Fibroblast of skin of right biceps (primary cell): ENCODE measurements at places on chromosomes 1 and 21.

GRCh38 chr1:22877980-22878379, 94.7 kb downstream of the LACTBL1 start:
- peak; percentile 20 for DNase-seq

- peak; percentile 11 for DNase-seq
Observed at GRCh38 chr1:167057241-167057688, 32.9 kb downstream of the GPA33 start.

- no peak for DNase-seq
Observed at GRCh38 chr1:84121360-84121759, 22.7 kb upstream of the PRKACB start.

GRCh38 chr1:113389359-113389952, 859 bp upstream of the MAGI3 start:
- no peak for DNase-seq

DNA sequence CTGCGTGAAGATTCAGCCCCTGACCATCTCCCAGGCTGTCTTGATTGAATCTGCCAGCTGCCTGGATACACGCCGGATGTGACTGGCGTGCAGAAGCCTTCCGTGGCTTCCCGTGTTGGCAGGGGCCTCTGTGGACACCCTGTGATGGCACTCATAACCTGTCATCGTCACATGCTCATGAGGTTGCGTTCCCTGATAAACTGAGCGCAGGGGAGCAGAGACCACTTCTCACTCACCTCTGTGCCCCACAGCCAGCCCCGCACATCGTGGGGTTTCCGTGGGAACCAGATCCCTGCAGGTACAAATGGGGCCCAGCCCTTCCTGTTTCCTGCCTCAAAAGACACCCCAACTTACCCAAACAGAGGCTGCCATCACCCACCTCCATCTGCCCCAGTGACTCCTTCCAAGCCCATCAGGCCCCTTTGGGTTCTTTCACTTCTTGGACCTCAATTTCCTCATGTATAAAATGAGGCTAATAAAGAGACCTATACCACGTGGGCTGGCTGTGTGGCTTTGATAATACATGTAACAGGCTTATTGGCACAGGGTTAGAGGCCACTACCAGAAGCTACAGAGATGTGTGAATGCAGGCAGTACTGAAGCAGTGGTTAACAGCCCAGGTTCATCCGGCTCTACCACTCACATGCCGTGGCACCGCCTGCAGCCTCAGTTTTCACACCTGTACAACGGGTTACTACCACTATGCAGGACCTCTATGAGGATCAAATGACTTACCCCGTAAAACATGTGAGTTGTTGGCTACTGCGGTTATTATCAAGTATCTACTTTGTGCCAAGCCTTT, 23.6 kb downstream of the HTR6 start:
- DNase-seq = no peak

GRCh38 chr1:27045973-27046558, 33.4 kb upstream of the TENT5B start:
- DNase-seq = peak; percentile 54

GRCh38 chr21:26445440-26445839, 127.6 kb downstream of the CYYR1 start:
- peak; percentile 87 for DNase-seq

DNA sequence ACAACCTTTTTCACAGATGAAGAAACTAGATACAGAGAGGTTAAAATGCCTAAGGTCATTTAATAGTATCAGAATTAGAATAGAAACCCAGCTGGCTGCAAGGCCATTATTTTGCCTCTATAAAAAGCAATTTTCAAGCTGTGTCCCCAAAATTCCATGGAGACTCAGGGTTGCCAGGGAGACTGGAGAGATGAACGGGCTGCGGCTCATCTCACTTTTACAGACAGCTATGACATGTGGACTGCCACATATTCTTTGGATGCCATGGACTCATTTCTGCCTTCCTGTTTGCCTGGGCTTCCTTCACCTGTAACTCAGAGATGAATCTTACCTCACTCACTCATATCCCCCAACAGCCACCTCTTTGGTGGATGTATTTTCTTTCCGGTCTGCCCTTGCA, 17.0 kb downstream of the TOR1AIP2 start:
- no peak for DNase-seq

- DNase-seq = no peak
Observed at GRCh38 chr1:206971029-206971655, 882 bp upstream of the FCAMR start.

DNA sequence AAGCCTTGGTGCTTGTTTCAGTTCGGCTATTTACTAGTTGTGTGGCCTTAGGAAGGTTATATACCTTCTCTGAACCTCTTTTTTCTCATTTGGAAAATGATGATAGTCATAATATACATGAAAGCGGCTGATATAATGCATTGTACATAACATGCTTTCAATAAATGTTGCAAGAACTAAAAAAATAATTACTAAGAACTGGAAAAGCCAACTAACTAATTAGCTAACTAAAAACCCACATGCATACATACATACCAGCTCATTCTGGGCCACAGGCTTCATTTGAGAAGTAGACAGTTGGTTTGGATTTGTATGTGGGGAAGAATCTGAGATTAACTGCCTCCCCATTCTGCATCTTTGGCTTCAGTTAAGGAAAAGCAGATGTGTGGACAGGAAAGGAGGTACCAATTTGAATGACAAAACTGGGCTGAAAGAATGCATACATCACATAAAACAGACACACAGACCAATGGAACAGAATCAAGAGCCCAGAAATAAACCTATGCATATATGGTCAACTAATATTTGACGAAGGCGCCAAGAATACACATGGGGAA, 217.9 kb downstream of the TM2D1 start:
- DNase-seq = peak; percentile 5

- DNase-seq = no peak
Observed at GRCh38 chr1:938711-939489, 15.2 kb downstream of the SAMD11 start.

- no peak for DNase-seq
Observed at GRCh38 chr1:93694039-93694438, 12.4 kb upstream of the BCAR3 start.

DNA sequence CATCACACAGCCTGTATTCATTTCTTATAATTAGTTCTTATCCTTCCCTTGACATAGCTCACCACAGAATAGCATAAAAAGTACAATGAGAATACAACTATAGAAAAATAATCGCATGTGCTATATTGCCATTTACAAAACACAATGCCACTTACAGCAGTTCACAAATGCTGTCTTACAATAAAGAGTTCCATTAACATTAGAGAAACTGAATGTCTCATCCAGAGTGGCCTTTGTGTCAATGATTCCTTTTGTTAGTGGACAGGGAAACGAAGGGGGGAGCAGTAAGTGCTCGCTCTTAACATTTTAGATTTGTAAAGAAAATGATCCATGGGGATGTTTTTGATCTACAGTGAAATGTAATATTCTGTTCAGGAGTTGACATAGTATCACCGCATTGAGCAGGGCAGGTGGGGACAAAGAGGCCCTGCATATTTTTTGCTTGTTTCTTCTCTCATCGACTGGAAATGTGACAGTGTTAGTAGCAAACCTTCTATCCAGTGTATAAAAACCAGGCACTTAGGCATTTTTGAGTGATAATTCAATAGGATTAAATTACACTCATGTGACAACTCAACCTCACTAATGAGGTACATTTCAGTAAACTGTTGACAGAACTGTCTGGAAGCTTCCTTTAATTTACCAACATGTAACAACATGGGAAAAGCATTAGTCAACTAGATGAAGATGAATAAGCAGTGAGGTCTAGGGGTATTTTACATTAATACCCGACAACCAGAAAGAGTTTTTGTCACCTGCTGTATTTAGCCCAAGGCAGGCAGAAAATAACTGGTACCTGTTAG, 35.6 kb upstream of the RRP15 start:
- no peak for DNase-seq

- peak; percentile 27 for DNase-seq
Observed at GRCh38 chr1:53697721-53698383, 41.1 kb downstream of the GLIS1 start.

GRCh38 chr1:68174738-68175113, 57.6 kb downstream of the WLS start:
- peak; percentile 73 for DNase-seq

GRCh38 chr1:6014130-6014999, 22.1 kb upstream of the NPHP4 start:
- DNase-seq = no peak

DNA sequence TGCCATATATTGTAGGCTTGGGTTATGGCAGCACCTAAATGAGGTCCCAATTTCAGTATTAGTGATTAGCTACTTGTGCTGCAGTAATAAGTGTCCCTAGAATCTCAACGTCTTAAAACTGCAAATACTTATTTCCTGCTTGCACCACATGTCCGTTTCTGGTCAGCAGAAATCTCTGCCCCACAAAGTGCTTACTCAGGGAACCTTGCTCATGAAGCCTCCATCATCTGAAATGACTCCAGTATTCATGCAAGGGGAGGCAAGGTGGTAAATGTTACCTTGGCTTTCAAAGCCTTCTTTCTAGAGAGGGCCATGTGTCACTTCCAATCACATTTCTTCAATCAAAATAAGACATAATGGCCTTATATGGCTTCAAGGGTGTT, 274.2 kb upstream of the KAZN start:
- no peak for DNase-seq

DNA sequence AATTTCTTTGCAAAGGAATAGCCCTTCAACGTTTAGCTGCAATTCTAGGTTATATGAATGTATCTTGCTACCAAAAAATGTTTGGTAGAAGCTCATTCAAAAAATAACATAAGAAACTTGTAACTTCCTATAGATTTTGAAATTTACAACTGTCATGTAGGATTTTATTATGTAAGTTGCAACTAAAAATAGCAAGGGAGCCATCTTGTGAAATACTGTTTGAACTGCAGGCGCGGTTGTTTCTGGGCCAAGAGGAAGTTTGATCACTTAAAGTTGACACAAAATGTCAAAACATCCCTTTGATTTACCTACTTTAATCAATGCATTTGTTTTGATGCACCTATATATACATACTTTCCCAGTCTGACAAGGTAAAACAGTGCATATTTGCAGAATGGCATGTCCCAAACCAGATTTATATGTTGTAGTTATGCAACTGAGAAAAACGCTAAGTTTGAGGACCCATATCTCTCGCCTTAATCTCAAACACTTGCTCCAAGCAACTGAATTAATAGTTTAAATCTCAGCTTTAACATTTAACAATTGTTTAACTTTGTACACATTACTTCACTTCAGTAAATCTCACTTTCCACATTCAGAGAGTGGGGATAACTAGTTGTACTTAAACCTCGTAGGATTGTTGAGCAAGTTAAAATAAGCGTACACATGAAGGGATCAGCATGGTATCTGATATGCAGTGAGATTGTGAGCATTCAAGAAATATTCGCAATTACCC, 63.9 kb downstream of the KCNK2 start:
- DNase-seq = peak; percentile 57

GRCh38 chr1:55718758-55719671, 503.9 kb upstream of the USP24 start:
- peak; percentile 100 for DNase-seq

GRCh38 chr1:167623951-167624350, 6.1 kb upstream of the RCSD1 start:
- DNase-seq = no peak

DNA sequence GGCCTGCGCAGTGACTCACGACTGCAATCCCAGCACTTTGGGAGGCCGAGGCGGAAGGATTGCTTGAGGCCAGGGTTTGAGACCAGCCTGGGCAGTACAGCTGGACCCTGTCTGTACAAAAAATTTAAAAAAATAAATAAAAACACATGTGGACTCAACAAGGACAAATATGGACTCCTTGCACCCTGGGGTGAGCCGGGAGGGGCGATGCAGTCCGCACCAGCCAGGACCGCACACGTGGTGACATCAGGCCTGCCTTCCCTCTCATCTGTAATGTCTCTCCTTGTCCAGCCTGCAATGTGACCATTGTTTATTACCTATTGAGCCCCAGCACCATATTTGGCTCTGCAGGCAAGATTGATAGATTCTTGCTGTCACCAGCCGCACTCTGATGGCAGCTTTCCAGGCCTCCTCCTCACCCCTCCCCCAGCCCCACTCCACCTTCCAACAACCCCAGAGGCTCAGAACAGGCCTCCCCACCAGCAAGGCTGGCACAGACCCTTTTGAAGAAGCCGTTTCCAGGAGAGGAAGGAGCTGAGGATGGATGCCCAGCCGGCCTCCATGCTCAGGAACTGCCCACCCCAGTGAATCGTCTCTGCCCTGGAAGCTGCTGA, 55.2 kb downstream of the IRF2BP2 start:
- DNase-seq = peak; percentile 79

DNA sequence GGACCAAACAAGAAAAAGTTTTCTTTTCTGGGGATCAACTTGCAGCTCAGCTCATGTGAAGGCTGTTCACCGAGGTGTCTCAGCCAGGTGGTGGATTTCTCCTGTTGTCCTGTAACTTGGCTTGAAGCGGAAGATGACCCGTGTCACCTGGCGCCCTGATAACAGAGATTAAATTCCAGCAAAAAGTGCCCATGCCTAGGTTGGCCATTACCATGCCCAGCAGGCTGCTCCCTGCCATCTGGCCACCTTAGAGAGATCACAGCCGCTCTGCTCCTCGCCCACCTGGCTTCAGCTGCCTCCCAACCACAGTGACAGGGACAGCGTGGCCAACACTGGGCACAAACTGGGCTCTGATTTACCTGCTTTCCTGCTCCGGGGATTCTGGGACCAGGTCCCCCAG, 149.5 kb downstream of the ZBTB18 start:
- no peak for DNase-seq

- no peak for DNase-seq
Observed at GRCh38 chr21:43339668-43340067, 87.3 kb downstream of the SIK1 start.

DNA sequence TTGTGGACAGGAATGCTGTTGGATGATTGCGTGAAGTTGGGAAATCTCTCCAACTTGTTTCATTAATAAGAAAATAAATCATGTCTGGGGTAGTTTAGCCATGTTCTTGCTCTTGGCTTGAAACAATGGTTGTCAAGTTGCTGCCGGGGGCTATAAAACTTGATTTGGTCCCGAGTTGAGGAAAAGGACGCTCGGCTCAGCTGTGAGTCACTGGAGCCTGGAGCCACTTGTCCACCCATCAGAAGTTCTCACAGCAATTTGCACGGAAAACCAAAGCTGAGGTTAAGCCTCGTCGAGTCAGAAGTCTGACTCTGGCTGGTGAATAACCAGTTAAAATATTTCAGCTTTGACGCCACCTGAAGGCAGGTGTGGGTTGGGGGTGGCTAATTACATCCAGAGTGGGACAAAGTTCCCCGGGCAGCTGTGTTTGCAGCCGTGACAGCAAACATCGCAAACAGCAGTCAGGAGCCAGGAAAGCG, 19.7 kb upstream of the RIPK4 start:
- DNase-seq = peak; percentile 89
